M059J (cell line): ENCODE measurements at places on chromosomes 11 and 22. TPM values are rescaled to one million over a fixed set of nuclear protein-coding genes. Genes with fewer than 3 reads are reported as not detected.

DNA sequence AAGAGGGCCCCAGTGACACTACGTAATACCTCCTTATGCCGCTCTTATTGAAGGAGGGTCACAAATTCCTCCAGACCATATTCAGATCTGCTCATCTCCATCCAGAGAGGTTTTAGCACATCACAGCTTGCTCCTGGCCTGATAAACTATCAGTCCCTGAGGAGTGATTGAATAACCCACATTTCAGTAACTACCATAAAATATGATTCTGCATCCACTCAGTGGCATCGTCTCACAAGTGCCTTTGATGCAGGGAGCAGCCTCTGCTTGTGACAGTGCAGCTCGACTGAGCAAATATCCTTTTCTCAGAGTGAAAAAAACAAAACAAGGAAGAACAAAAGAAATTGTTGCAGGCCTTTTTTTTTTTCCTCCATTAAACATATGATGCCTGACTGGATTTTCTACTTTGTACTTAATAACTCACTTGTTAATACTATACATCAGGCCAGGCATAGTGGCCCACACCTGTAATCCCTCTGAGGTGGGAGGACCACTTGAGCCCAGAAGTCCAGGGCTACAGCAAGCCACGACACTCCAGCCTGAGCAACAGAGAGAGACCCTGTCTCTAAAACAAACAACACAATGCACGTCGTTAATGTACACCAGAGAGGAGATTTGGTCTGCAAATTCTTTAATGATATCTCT lies 64.5 kb downstream of the DDX10 start:
- no peak for DNase-seq

DNA sequence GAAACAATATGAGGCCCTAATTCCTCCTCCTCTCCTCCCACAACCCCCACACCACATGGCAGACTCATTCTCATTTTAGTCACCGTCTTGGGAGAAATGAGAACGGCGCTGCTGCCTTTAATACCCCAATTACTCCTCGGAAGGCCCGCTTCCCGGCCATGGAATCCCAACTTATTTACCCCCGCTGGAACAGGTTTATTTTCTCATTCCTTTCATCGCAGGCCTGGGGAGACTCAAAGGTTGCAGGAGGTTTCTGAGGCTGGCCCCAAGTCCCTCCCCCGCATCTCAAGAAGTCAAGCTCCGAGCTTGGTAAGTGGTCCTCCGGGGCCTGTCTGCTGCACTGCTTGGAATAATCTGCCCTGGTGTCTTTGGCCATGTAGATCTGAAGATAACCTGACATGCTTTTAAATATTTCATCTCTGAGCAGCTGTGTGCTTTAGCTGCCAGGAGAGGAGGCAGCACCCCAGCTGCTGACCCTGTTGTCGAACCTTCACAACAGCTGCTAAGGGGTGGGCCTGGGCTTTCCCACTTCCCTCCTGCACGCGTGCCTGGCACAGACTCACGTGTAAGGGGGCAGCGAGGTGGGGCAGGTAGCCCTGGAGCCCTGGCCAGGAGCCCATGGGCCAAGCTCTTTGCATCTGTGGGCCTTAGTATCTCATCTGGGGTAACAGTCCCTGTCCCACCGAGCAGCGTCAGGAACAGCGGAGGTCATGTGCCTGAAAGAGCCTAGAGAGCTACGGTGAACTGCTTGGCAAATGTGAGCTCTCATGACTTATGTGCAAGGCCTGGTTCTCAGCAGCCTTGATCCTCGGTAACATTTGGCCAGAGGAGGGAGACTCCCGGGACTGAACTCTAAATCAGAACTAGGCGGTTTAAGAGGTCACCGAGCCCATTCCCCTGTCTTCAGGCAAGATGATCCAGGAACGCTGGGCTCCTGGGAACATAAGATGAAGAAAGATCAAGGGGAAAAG lies 164.6 kb downstream of the ST3GAL4 start:
- DNase-seq, result no peak

GRCh38 chr11:64339754-64340408 lies at the start of gene CCDC88B:
Gene CCDC88B (plus strand): TSS chr11:64340204. CDS start chr11:64340267, 63 bp downstream.
- DNase-seq, result no peak

DNA sequence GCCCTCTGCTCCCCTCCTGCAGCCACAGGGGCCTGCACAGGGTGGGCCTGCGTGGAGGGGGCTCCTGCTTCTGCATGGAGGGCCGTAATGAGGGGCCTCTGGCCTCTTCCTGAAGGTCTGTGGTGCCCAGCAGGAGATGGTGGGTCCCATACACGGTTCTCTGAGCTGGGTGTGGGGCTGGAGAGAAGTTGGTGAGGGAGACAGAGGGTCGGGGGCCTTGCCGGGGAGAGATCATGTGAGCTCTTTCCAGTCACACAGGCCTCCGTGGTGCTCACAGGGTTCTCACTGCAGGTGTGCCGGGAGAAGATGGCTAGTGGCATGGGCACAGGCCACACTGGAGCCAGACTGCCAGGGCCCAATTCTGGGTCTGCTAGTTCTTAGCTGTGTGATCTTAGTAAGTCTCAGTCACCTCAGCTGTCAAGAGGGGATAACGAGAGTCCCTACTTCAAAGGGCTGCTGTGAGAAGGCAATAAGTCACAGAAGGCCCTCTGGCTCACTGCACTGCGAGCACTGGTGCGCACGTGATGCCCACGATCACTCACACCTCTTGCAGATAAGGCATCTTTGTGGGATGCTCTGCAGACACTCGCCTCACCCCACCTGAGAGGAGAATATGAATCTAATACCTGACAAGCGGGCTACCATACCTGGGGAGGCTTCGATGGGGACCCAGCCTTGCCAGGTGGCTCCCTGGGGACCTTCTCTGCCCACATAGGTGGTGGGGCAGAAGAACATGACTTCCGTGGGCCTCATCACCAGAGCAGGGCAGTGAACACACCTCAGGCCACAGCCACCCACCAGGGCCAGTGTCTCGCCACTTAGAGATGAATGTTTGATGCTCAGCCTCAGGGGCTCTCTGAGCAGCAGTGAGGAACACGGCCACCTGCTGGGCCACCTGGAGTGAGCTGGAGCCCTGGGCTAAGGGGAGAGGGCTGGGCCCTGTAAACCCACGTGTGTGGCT lies 14.5 kb downstream of the KCNC1 start:
- no peak for DNase-seq

Gene RCOR2
- total RNA-seq, result 1.1 and 1.9 TPM in 2 replicates

- DNase-seq, result no peak
Observed at GRCh38 chr11:61004761-61005181, 33.3 kb downstream of the CD6 start.

DNA sequence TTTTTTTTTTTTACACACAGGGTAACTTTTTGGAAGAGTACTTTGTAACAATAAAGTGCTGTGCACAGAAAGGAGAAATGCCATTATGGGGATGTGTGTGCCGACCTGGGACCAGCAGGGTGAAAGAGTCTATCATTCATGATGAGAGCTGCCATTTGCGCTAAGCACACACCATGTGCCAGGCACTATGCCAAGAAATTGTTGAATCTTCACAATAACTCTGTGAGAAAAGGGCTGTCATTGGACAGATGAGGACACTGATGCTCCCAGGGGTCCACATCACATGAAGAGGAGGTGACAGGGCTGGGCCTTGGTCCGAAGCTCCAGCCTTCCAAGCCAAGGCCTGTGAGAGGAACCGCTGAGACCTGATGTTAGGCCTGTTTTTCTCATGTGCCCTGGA lies 5.6 kb downstream of the DUSP18 start:
- DNase-seq, result no peak

GRCh38 chr11:104771763-104772162 lies 126.5 kb downstream of the CASP12 start:
- DNase-seq, result no peak

- no peak for DNase-seq
Observed at GRCh38 chr22:37218771-37219411, 6.6 kb upstream of the SSTR3 start.

DNA sequence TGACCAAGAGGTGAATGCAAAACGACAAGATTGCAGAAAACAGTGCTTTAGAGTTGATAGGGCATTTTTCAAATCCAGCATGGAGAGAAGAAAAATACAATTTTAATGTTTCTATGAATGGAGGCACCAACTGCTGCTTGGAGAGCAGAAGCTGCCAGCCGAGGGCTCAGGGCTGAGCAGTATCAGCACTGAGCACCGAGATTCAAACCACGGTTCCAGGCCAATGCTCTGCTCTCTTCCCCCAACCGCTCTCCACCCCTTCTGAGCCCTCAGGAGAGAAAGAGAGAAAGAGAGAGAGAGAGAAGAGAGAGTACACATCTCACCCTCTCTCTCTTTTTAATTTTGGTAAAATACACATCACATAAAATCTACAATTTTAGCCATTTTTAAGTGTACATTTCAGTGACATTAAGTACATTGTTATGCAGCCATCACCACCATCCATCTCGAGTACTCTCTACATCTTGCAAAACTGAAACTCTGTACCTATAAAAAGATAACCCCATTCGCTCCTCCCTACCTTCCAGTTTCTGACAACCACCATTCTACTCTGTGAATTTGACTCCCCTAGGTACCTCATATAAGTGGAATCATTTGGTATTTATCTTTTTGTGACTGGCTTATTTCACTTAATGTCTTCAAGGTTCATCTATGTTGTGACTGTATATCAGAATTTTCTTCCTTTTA lies 333.3 kb downstream of the MIAT start:
- no peak for DNase-seq

Gene CHRM4
- total RNA-seq, result 0.49 TPM in 1 of 2 replicates, not detected in the other

DNA sequence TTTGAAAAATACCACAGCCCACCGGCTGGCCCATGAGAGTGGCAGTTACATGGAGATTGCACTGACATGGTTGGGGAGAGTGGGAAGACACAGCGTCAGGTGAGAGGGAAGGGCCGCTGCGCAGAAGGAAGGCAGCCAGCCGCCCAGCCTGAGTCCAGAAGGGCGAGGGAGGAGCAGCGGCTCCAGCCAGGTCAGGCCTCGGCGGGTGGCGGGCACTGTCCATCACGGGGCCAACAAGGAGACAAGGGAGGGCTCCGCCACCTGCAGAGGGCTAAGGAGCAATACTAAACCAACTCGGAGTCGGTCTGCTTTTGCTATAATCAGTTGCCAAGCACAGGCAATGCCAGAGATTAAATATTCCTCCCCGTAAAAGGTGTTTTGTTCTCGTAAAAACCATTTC lies 384.5 kb downstream of the TBC1D22A start:
- no peak for DNase-seq

Gene SYCE3
- total RNA-seq, result not detected in 2 replicates

DNA sequence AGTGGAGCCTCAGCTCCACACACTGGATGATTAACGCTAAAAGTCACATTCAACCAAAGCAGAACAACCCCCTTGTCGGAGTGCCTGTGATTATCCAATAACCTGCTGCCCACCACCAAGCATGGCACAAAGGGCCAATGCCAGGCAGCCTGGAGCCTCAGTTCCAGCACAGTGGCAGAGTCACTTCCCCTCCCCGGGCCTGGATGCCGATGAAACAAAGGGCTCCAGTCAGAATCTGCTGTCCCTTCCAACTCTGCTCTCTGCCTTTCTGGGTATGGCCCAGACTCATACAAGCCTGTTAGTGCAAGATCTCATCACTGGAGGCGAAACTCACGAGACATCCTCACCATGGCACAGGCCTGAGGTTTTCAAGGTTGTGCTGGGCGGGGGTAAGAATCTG lies 52.1 kb downstream of the CLTCL1 start:
- no peak for DNase-seq

DNA sequence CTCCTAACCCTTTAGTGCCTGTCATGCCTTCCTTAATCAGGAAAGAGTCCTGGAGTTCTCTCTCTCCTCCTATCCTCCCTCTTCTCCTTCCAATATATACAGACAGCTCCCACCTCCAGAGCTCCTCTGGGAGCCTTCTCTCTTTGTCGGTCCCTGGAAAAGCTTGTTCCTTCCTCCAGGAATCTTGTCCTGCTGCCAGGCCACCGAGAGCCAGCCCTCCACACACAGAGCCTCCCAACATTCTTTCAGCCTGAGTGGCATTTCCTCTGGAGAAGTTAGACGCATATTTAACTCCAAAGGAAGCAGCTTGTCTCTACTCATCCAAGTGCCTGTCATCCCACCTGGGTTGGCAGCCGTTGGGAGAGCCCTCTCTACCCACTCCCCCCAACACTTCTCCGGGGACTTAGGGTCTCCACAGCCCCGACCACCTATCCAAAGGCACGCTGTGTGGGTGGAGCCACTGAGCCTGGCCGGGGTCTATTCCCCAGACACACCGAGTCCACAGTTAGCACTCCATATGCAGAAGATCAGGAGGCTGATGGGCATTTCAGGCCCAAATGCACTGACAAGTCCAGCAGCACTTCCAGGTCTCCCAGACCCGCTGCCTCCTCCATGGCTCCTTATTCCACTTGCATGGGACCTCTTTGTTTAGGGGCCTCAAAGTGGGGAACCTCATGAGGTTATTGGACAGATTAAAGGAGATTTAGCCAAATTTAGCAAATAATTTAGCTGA lies 31.1 kb downstream of the DKK3 start:
- DNase-seq, result peak; percentile 98

Gene CPT1B
- 2.2 and 2.4 TPM in 2 replicates for total RNA-seq

GRCh38 chr11:44260081-44260480 lies 49.9 kb downstream of the ALX4 start:
- DNase-seq, result no peak

DNA sequence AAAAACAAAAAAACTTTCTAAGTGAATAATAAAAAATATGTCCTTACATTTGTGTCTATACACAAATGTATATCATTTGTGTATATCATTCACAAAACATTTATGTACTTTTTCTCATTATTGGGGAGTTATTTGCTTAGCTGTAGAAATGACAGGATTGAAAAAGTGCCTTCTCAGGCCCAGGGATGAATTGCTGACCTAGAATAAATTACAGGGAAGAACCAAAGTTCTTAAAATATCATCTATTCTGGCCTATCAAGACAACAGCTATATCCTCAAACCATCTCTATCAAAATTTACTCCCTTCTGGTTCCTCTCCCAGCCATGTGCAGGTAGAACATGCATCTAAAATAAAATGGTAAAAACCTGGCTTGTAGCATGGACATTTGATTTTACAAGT lies 1.9 kb upstream of the RAB6A start:
- DNase-seq, result no peak

DNA sequence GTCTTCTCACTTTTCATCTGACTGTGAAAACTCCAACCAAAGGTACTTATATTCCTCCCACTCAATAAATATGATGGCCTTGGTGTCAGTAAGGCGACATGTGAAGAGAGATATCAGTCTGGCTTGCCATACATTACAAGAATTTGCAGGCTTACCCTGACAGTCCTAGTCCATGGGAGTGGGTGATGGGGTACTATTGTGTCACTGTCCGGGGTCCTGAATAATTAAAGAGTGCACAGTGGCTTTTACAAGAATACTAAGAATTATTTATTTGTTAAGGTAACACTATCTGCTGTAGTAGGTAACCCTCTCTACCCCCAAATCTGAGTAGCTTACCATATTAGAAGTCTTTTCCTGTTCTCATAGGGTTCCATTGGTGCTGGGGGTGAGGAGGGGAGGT lies 23.1 kb upstream of the IZUMO1R start:
- no peak for DNase-seq

DNA sequence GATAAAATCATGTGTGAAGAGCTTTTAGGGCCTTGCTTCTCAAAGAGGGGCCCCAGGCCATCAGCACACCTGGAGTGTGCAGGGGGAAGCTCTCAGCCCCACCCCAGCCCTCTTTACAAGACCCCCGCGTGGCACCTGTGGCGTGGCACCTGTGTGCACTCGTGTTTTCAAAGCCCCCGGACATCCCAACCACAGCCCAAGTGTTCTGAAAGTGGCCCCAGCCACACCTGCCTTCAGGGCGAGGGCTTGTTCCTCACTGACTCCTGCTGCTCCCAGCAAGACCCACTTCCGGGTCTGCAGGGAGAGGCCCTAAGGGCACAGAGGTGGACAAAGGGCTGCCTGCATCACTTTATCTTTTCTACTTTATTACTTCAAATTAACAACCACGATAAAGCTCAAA lies 17.5 kb upstream of the TMEM184B start:
- no peak for DNase-seq

GRCh38 chr11:132357811-132358572 lies 987.6 kb downstream of the NTM start:
- no peak for DNase-seq

Gene MUC2
- total RNA-seq, result not detected in 2 replicates
